ENCODE measurements at places on chromosomes 5 and 9.
A peak's percentile ranks its signal among the peaks of the same experiment; 100 is the strongest.

DNA sequence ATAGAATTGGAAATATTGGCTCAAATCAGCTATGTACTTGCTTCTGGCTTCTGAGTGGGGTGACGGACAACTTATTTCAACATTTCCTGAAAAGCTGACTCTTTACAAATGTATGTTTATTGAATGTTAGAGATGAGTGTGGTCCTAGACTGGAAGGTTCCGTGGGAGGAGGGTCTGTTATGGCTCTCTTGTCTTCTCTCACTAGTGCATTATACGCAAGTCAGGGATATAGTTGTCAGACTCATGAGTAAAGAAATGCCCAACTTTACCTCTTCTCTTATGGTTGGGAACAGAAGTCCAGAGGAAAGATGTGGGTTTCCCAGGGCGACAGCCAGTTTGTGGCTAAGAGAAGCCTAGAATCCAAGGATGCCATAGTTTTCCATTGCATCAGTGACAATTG is 839.3 kb upstream of the WWC1 start:
- DNase-seq = no peak

- no peak for DNase-seq
Observed at GRCh38 chr9:125632321-125633115, 74.5 kb downstream of the MAPKAP1 start.

DNA sequence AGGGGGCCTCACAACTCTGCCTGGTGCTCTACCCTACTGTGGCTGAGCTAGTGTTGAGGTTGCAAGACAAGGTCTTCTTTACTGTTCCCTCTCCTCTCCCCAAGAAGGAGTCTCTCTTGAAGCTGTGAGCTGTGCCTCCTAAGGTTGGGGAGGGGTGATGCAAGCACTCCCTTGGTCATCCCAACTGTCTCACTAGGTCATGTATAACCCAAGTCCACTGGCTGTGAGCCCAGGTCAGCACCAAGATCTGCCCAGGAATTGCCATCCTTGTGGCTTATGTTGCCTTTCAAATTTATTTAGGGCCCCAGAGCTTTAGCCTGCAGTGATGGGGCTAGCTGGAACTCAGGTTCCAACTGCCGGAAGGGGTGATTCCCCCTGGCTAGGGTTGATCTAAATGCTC is 10.3 kb upstream of the YTHDC2 start:
- DNase-seq = no peak

- no peak for DNase-seq
Observed at GRCh38 chr9:112013266-112013665, 116.7 kb downstream of the UGCG start.

- DNase-seq = no peak
Observed at GRCh38 chr5:95784514-95785302, 37.8 kb downstream of the GLRX start.

GRCh38 chr9:123129423-123129822 is 96.0 kb downstream of the GPR21 start:
- no peak for DNase-seq

DNA sequence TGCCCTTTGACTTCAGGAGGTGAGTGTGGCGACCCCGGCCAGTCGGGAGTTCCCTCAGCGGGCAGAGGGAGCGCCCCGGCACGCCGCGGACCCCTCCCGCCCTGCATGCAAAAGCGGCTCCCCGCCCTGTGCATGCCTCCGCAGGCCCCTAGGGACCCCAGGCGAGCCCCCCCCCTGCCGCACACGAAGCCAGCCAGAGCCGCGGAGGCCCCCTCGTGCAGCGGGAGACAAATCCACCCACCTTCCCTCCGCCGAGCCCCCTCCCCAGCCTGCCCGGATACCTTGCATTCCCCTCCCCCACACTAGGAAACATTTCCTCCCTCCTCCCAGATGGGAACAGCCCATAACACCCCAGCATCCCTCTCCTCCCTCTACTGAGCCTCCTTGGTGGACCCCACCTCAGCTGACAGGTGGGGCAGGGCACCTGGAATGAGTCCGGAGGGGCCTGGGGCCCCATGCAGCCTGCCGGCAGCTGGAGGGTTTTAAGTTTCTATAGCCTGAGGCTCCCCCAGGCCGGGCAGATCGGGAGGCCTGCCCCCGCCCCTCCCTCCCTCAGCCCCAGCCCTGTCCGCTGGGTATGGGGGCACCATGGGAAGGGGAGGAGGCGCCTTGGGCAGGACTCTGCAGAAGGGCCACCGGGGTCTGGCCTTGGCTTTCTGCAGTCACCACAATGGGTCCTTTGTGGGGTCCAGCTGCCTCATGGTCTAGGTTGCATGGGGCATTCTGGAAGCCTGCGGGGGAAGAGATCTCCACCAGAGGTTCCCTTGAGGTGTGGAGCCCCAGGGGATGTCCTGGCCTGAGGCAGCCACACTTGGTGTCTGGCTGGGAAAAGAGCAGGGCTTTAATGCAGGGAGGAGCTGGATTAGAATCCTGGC is 601 bp downstream of the ERGIC1 start:
- peak; percentile 42 for DNase-seq

- no peak for DNase-seq
Observed at GRCh38 chr9:99647604-99648003, 174.1 kb upstream of the NR4A3 start.

DNA sequence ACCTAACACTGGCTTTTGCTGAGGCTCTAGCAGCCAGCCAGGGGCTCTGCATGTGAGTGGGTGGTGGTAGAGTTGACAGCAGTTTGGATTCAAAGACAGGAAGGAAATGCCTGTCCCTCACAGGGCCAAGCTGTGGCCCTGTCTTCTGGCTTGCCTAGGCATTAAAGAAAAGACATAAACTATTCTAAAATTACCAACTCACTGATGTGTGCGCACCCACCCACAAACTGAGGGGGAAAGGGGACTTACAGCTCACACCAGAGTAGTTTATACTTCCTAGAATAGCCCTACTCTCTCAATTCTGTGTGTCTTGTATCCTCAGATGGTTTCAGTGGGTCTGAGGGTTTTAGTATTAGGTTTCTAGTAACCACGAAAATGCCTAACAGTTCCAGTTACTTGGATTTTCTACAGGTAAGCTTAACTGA is 18.3 kb upstream of the IL13 start:
- DNase-seq = no peak

GRCh38 chr9:102892025-102892424 is 103.1 kb upstream of the CYLC2 start:
- DNase-seq = no peak

DNA sequence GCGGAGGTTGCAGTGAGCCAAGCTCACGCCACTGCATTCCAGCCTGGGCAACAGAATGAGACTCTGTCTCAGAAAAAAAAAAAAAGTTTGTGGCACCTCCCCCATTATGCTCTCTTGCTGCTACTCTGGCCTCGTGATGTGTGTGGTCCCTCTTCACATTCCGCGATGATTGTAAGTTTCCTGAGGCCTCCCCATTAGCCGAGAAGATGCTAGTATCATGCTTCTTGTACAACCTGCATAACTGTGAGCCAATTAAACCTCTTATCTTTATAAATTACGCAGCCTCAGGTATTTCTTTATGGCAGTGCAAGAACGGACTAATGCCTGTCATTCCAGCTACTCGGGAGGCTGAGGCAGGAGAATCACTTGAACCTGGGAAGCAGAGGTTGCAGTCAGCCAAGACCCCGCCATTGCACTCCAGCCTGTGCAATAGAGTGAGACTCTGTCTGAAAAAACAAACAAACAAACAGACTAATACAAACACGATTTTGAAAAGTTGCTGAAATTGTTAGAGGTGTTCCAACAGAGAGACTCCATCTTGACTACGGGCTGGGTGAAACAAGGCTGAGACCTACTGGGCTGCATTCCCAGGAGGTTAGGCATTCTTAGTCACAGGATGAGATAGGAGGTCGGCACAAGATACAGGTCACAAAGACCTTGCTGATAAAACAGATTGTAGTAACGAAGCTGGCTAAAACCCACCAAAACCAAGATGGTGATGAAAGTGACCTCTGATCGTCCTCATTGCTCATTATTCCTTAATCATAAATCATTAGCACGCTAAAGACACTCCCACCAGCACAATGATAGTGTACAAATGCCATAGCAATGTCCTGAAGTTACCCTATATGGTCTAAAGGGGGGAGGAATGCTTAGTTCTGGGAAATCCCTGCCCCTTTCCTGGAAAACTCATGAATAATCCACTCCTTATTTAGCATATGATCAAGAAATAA is 8.3 kb upstream of the AFF4 start:
- DNase-seq = no peak

DNA sequence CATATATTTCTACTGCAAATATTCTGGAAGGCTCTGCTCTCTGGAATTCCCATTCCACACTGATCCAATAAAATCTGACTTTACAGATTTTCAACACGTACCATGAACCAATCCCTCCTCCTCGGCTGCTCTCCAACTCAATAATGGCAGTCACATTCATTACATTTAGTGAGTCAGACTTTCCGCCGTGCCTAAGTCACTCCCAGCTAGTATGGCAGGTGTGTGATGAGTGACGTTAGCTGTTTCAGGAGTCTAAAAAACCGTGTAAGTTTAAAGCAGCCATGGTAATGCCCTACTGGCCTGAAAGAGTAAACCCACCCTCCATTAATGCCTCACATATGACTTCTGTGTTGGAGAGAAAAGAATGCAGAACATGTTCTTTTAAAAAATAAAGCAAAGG is 3.3 kb downstream of the FBN2 start:
- peak; percentile 38 for DNase-seq

DNA sequence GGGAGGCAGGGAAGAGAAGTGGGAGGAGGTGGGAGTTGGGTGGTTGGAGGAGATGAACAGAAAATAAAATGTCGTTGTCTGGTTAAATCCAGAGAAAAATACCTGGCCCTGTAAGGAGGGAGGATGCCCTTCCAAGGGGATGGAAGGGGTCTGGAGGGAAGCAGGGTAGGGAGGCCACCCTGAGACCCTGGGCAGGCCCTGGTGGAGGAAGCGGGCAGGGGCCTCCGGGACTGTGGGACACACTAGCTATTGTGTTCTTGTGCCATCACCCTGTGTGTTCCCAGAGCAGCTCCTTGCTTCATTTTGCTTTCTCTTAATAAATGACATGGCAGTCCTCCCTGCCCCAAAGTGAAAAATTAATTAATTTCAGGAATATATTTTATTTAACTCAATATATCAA is 11.8 kb upstream of the CD180 start:
- no peak for DNase-seq

DNA sequence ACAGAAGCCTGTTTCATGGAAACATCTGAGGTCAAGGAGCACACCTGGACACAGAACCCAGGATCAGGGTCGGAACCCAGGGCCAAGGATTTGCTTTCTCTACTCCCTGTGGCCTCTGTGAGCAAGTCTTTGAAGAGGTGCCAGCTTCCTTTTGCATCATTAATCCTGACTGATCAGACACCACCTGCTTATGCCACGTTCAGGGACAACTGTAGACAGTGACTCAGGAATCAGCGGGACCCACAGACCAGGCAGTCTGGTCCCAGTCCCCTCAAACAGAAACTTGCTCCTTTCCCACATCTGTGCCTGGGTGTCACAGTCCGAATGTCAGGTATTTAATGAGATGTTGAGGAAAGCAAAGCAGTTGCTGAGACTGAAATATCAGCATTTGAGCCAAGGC is 154.8 kb downstream of the SGCD start:
- no peak for DNase-seq

GRCh38 chr9:137229903-137230704 is 597 bp upstream of the SLC34A3 start:
- DNase-seq = no peak

DNA sequence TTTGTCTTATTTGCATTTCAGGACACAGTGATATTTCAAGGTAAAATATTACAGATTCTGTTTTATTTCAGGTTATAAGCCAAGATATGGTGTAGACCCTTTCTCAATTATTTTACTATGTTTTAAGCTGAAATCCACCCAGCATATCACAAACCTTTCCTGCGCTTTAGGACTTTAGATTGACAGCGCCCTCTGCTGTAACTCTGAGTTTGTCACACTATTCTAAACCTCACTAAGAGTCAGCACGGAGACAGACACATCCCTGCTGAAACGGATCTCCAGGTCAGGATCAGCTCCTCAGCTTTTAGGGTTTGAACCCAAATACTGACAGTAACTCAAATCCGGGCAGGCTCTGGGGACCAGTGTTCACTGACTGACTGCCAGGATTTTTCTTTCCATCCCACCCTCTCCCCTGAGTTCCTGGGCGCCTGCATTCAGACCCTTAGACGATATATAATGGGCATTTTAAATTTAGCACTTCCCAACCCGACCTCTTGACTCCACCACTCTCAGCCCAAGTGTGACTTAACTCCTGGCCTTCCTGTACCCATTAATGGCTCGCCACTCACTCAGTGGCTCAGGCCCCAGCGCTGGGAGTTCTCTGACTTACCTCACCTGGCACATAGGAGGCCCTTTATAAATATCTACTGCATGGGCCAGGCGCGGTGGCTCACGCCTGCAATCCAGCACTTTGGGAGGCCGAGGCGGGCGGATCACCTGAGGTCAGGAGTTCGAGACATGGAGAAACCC is 33.5 kb downstream of the TLX3 start:
- no peak for DNase-seq

DNA sequence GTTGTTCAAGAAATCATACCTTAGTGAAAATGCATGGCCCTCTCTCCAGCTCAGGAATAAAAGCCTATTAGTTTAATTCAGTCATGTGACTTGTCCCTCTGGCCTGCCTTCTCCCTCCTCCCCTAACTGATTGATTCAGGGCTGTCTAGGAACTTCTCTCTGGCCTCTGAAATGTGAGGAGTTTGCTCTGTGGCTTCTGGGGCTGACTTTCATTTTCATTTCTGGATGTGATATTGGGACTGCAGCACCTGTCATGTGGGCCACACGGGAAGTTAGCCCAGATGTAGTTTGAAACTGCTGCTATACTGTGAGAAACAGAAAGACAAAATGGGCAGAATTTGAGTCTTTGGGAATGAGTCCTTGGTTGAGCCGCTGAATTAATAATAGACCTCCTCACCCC is 44.8 kb downstream of the PARP8 start:
- no peak for DNase-seq

DNA sequence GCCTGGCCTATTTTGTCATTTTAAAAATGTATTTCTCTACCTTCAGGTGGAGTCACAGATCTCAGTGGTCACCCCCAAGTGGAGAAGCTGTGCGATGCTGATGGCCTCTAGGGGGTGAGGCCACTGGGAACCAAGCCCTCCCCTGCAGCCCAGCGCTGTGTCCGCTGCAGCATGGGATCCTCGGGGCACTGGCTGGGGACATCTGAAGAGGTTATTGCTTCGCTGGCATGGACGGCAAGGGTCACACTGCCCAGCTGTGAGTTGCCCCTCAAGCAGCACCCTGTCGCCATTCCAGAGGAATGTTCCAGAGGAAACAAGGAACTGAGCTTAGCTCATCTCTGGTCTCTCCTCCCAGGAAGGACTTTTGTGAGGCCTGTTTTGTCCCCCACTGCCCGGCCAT is 119.6 kb upstream of the S1PR3 start:
- DNase-seq = no peak
